ENCODE measurements at places on chromosomes 3 and 15. TPM values are rescaled to one million over a fixed set of nuclear protein-coding genes. Genes with fewer than 3 reads are reported as not detected.

GP9 gene
- not detected for total RNA-seq

ZNF660 gene
- total RNA-seq: 1.1 TPM

CCDC191 gene
- 0.77 TPM for total RNA-seq

DNA sequence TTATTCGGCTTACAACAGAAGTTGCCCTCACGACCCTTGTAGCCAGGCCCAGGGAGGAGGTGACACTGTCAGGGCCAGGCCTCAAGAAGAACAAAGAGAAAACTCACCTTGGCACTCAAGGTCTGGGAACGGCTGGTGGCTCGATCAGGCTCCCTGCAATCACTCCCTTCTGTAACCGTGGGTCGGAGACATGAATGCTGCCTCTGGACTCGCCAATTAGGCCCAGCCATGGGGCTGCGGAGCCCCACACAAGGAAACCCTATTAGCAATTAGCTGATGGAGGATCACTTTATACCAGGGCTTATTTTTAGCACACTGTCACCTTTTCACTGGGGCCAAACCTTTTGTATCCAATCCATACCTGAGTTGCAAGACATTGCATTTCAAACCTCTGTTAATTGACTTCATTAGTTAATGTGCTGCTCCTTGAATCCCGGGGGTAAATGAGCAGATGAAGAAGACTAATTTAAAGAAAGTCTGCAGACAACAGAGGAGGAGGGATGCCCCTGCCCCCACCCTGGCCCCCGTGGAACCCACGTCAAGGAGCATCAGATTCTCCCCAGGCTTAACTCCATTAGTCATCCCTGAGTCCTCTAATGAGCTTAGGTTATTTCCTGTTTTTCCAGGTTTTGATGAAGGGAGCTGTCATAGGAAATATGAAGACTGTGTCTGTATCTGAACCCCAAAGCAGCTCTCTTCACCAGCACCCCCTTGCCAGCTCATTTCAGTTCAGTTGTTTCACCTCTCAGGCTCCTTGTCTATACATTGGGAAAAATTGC, 255.3 kb downstream of the RORA start:
- H3K4me1 ChIP-seq: peaks cover 24% of the 10 kb centered on the region
- no peaks in the 10 kb centered on the region for H3K27me3 ChIP-seq
- no peak overlapping the region for H3K27ac ChIP-seq
- H3K4me3 ChIP-seq: no peak overlapping the region
- no peak for DNase-seq

- H3K4me3 ChIP-seq: no peak overlapping the region
- no peaks in the 10 kb centered on the region for H3K27me3 ChIP-seq
- DNase-seq: no peak
- H3K27ac ChIP-seq: no peak overlapping the region
- H3K36me3 ChIP-seq: no peaks in the 10 kb centered on the region
- no peaks in the 10 kb centered on the region for H3K4me1 ChIP-seq
Observed at GRCh38 chr15:50415752-50416404, 8.3 kb upstream of the USP8 start.

GRCh38 chr3:53570709-53571108, 76.3 kb downstream of the CACNA1D start:
- H3K4me1 ChIP-seq: no peaks in the 10 kb centered on the region
- no peaks in the 10 kb centered on the region for H3K36me3 ChIP-seq
- peaks cover 36% of the 10 kb centered on the region for H3K27me3 ChIP-seq
- no peak for DNase-seq

GRCh38 chr3:49653621-49654020, 20.5 kb upstream of the APEH start:
- DNase-seq: no peak
- no peak overlapping the region for H3K4me3 ChIP-seq
- H3K36me3 ChIP-seq: no peaks in the 10 kb centered on the region
- peaks cover 12% of the 10 kb centered on the region for H3K4me1 ChIP-seq
- H3K27ac ChIP-seq: no peak overlapping the region

- DNase-seq: no peak
- no peaks in the 10 kb centered on the region for H3K36me3 ChIP-seq
- H3K4me1 ChIP-seq: peaks cover 34% of the 10 kb centered on the region
Observed at GRCh38 chr3:72892870-72893269, 5.0 kb downstream of the GXYLT2 start.

- H3K36me3 ChIP-seq: peaks cover 18% of the 10 kb centered on the region
- DNase-seq: no peak
Observed at GRCh38 chr15:85607141-85607806, 187.5 kb downstream of the KLHL25 start.

GRCh38 chr3:23182996-23183513, 20.1 kb upstream of the UBE2E2 start:
- no peak overlapping the region for H3K27ac ChIP-seq
- no peak for DNase-seq
- no peaks in the 10 kb centered on the region for H3K36me3 ChIP-seq
- H3K27me3 ChIP-seq: no peaks in the 10 kb centered on the region
- H3K4me1 ChIP-seq: no peaks in the 10 kb centered on the region

DNA sequence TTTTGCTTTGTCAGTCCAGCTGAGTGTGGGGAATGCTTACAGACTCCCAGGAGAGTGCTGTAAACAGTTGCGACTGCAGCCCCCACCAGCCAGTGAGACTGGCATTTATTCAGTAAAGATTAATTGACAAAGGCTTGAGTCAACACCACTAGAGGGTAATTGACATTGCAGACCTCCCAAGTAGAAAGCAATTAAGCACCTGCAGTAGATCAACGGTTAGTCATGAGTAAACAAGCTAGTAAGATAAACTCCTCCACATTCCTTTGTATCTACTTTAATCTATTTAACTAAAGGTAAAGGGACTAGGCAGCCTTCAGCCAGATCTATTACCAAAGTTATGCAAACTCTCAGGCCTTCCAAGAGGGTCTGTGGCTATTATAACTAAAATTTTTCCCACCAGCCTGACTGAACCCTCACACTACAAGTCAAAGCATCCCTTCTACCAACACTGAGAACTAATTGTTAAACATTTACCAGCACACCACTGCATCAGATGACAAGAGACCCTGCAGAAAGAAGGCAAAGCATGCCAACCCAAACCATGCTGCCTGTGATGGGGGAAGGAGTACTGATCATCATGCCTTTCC, 30.5 kb upstream of the GALNT15 start:
- no peak overlapping the region for H3K27ac ChIP-seq
- H3K4me1 ChIP-seq: peaks cover 33% of the 10 kb centered on the region
- H3K36me3 ChIP-seq: no peaks in the 10 kb centered on the region
- H3K4me3 ChIP-seq: no peak overlapping the region
- no peaks in the 10 kb centered on the region for H3K27me3 ChIP-seq

DNA sequence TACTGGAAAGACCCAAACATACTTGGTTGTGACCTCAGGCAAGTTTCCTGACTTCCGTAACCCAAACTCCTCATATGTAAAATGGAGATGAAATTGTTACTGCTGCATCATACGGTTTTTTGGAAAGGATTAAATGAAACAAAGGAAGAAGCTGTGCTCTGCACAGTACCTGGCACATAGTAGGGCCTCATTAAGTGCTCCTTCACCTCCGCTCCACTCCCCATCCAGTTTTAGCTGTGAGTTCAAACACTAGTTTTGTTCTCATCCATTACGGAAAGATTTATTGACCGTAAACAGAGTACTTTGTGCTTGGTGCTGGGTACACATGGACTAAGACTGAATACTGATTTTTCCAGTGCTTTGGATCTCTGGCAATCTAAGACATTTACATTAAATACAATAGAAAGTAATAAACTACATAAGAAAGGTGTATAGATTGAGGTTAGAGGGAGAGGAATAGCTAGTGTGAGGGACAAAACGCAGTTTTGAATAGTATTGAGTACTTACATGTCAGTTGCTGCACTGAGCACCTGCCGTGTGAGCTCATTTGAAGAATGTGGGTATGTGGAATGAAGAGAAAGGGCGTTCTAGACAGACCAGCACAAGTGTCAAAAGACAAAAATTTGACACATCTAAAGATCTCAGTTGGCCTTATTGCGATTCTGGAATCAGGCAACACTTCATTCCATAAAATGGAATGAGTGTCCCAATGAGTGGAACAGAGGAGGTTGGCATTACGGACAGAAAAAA, 594 bp upstream of the ICE2 start:
- peak overlapping the region; percentile 96 for H3K27ac ChIP-seq
- H3K4me1 ChIP-seq: peaks cover 48% of the 10 kb centered on the region
- no peaks in the 10 kb centered on the region for H3K27me3 ChIP-seq
- no peak for DNase-seq

- H3K4me1 ChIP-seq: peaks cover 67% of the 10 kb centered on the region
- DNase-seq: no peak
- peak overlapping the region; percentile 83 for H3K27ac ChIP-seq
- H3K27me3 ChIP-seq: no peaks in the 10 kb centered on the region
- H3K4me3 ChIP-seq: no peak overlapping the region
Observed at GRCh38 chr15:70704166-70704565, 59.2 kb downstream of the UACA start.

All from left ventricle myocardium inferior (tissue), 1 donor.